ENCODE measurements at places on chromosomes 2 and 18.

DNA sequence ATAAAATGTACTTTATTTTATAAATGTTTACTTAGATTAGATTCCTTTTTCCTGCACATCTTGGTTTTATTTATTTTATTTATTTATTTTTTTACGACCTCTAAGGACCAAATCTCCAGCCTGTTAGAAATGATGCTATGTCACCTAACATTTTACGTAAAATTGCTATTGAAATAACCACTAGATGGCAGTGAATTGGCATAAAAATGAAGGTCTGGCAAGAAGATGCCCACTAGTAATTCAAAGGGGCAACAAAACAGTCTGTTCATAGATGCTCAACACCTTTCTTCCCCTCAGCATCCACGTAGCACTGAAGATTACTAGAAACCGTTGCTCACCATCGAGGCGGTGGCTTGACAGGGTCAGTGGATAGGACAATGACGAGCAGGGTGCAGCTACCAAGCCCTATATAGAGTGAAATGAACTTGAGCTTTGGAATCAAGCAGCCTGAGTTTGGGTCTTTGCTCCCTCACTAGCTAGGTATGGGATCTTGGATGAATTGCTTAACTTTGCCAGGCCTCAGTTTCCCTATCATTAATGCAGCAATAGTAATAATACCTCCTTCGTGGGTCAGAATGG lies 128.7 kb upstream of the L3MBTL4 start:
- peak; percentile 51 for DNase-seq

DNA sequence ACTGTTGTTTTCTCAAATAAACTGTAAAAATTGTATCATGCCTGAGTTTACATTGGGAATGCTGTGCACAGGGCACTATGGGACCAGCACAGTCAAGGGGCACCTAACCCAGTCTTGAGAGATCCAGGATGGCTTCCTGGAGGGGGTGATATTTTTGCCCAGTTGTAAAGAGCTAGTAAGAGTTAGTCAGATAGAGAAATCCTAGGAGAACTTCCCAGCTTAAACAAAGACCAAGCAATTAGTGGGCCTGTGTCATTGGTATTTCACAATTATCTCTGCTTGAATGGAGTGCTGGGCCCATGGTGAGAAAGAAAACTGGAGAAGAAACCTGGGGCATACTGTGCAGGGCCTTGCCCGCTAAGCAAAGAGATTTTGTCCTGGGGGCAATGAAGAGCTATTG lies 12.2 kb downstream of the XDH start:
- no peak for DNase-seq

GRCh38 chr2:78127424-78127823 lies 605.2 kb upstream of the LRRTM4 start:
- DNase-seq: peak; percentile 69

DNA sequence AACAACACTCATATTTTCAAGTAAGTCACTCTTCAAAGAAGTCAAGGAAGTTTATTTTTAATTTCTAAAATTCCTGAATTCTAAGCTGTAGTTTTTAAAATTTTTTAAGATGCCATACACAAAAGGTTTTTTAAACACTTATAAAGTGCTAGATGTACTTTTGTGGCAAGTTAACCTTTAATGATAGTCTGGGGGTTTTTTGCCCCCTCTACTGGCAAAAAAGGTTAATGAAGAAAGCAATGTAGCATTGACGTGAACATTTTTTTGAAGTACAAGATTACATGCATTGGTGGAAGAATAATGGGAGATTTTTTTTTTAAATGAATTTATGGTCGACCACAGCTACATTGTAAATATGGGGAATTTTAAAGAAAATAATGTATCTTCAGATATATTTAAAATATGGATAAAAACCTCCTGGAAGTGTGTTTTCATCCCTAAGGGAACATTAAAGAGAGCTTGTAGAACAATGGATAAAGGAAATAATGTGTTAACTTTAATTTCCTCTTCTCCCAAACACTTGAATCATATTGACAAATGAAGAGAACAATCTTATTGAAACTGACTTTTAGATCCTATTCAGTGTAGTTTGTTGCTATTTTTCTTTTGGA lies 12.6 kb downstream of the ITPRID2 start:
- DNase-seq: peak; percentile 57

DNA sequence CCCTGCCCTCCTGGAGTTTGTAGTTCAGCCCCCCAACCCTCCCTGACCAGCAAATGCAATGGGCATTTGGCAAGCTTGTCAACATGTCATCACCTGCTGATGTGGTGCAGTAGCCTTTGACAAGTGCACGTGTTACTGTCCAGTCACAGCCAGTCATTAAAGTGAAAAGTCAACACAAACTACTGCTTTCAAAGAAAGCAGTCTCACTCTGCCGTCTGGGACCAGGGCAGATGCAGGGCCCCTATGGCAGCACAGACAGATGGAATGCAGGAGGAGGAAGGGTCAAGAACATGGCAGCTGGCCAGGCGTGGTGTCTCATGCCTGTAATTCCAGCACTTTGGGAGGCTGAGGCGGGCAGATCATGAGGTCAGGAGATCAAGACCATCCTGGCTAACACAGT lies 222.4 kb upstream of the OSR1 start:
- peak; percentile 53 for DNase-seq
